ENCODE measurements at places on chromosomes 5 and 9.
A peak's percentile ranks its signal among the peaks of the same experiment; 100 is the strongest.

DNA sequence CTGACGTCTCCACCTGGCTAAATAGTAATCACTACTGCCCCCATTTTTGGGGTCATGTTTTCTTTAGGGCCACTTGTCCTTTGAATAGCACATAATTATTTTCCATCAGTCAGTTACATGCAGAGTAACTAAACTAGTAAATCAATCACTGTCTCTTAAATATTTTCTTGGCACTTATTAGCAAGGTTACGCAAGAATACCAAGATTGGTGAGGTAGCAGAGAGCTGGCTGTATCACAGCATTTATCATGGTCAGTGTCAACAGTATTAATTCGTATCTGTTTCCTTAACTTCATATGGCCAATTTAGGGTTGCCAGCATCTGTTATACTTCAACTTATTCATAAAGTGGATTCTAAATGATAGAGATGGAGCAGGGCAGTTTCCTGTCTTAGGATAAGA, 346.8 kb upstream of the FAM174A start:
- no peak for DNase-seq

DNA sequence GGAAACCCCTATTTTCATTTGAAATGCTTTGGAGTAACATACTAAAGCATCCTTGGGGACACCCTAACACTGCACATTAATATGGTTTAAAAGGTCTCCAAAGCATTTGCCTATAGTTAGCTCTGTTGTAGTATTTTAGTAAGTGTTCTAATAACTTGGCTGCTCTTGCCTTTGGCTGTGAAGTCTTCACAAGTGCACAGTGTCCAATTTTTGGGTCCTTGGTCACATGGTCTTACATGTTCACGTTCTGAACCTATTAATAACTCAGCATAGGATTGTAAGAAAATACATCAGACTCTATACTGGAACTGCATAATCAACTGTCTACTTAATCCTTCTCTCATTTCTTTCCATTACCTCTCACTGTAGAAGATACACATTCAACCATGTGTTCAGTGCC, 17.4 kb downstream of the ADAMTS19 start:
- DNase-seq, result no peak

DNA sequence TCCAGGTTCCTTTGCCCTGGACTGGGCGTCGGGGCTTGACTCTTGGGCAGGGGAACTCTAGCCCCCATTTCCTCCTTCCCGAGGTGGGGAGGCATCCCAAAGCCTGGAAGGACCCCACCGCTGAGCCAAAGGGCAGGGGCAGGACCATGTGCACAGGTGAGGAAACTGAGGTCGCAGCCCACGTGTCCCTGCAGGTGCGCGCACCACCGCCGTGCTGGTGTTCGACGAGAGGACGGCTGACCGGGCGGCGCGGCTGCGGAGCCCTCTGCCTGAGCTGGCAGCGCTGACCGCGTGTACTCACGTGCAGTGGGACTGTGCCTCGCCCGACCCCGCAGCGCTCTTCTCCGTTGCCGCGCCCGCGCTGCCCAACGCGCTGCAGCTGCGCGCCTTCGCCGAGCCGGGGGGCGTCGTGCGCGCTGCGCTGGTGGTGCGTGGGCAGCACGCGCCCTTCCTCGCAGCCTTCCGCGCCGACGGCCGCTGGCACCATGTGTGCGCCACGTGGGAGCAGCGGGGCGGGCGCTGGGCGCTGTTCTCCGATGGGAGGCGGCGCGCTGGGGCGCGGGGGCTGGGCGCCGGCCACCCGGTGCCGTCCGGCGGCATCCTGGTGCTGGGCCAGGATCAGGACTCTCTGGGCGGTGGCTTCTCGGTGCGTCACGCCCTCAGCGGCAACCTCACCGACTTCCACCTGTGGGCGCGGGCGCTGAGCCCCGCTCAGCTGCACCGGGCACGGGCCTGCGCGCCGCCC, 2.8 kb downstream of the ADGRD2 start:
- no peak for DNase-seq

GRCh38 chr9:72812559-72813111, 140.2 kb downstream of the ALDH1A1 start:
- DNase-seq, result no peak

- no peak for DNase-seq
Observed at GRCh38 chr5:34891981-34892380, 23.3 kb downstream of the RAD1 start.

- DNase-seq, result no peak
Observed at GRCh38 chr9:93447655-93448054, 3.8 kb upstream of the FAM120A start.

GRCh38 chr9:4442806-4443205, 47.5 kb upstream of the SLC1A1 start:
- DNase-seq, result no peak

DNA sequence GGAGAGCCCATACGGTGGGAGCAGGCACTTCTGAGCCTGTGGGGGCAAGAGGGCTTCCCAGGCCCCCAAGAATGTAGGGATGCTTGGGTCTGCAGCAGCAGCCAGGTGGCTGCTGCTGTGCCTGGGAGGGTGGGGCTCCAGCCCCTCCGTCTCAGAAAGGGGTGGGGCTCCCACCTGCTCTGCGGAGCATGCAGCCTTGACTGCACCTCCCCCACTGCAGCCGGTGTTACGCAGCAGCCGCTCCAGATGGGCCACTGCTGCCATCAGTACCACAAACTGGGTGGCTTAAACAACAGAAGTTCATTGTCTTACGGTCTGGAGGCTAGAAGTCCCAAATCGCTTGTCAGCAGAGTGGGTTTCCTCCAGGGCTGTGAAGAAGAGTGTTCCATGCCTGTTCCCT, 365.5 kb downstream of the TMEM38B start:
- peak; percentile 15 for DNase-seq

DNA sequence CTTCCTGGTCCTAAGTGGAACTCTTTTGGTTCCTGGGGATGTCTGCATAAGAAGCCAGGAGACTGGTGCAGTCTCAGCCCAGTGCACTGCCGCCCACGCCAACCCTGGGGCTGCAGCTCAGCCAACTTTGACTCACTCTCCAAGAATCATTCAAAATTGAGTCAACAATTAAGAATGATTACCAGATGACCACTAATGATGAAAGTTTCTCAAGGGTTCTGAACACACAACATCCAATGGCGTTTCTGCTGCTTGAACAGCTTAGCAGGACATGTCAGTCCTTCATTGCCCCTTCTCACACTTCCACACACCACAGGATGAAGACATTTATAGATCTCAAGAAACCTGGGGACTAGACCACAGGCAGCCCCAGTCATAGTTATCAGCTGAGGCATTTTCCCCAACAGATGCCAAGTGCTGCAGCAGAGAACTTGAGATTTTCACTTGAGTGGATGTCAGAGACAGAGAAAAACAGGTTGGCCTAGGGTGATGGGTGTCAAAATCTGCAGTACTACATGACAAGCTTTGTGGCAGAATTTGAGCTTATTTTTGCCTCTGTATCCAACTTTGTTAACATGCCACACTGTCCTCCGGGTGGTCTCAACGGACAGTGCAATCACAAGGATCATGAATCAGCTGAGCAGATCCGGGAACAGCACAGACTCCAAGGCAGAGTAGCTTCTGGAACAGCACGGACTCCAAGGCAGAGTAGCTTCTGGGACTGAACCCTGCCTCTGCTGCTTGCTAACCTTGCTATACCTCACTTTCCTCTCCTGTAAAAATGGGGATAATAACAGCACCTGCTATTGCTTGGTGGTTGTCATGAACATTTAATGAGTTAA, 356.1 kb downstream of the SPOCK1 start:
- DNase-seq, result no peak

GRCh38 chr9:16610538-16610937, 259.9 kb downstream of the BNC2 start:
- DNase-seq, result no peak

DNA sequence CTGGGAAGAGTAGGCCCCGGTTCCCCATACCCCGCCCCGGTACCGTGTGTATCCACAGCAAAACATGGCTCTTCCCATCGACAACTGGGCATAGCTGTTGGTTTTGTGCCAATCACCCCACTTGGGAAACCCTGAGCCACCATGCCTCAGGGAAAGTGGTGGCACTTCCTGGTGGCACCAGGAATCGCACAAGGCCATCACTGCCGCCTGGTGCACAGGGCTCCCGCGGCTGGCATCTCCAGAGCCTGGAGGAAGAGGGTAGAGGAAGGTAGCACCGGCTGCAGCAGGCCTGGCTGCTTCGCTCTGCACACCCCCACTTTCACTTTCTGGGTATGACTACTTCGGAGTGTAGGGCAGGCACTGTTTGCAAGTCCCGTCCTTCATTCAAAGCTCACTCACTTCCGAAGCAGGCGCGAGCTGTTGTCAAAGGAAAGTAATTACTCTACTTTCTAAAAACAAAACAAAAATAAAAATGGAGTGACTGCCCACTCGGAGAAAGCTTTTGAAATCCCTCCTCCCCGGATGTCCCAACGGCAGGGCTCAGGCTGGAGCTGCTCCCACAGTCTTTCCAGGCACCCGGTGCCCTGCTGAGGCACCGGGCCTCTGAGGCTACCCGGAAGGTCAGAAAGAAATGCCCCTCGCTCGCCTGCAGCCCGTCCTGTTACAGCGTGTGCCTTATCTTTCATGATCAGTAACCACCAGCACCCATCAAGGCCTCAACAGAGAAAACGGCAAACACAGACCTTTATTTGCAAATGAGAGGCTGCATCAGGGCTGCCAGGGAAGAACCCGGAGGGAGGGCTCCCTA, 2.0 kb downstream of the BRD3 start:
- peak; percentile 27 for DNase-seq

GRCh38 chr5:34483442-34484033, 172.6 kb upstream of the RAI14 start:
- peak; percentile 89 for DNase-seq

DNA sequence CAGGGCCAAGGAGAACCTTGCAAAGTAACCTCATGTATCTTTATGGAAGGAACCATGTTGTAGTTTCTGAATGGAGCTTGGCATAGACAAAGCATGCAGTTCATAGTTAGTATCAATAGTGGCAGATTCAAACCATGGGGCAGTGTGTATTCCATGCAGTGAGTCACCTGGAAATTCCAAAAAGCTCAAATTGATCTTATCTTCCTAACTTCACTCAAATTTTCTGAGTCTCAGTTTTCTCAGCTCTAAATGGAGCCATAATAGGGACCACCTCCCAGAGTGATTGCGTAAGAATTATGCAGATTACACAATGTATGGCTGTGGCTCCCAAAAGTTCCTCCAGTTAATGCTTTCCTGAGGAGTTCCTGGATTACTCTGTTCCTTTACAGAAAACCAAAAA, 549.9 kb upstream of the KLF4 start:
- no peak for DNase-seq

GRCh38 chr5:61931236-61931635, 374.8 kb upstream of the KIF2A start:
- DNase-seq, result no peak

GRCh38 chr9:134348404-134349155, 22.3 kb downstream of the RXRA start:
- no peak for DNase-seq

DNA sequence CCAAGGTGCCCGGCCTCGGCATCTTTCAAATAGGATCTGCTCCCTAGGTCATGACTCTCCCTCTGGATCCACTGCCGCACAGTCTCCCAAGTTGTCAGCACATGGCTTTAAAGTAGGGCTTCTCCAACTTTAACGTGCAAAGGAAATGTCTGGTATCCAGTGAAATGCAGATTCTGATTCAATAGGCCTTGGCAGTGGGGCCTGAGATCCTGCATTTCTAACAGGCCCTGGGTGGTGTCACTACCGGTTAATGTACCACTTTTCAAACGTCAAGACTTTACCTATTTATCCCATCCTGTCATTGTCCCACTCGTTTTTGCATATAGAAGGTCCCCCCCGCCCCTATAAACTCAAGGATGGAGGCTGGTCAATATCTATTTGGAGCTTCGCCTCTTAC, 137.6 kb upstream of the ZNF618 start:
- no peak for DNase-seq

DNA sequence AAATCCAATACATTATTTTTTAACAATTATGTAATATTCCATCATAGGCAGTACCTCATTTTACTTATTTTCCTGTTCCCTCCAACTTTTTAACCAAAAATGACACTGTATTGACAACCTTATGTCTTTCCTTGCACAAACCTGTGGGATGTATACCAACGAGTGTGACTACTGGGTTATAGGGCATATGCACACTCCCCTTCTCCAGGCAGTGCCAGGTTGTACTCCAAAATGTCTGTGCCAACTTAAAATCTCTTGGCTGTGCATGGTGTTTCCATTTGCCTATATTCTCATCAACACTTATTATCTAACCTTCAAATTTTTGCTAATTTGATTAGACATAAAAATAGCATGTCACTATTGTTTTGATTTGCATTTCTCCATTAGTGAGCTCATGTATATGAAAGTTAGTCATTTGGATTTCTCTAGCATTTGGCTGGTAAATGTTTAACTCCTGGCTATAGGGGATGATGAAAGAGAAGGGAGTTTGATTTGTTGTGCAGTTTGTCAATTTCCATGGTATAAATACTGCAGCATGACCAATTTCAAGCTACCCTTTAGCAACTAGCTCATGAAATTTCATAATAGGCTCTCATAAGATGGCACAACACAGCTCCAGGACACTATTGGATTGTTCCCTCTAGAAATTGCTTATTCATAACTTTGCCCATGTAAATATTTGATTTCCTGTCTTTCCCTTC, 129.9 kb downstream of the BAAT start:
- no peak for DNase-seq

GRCh38 chr9:137253717-137254623, 1.2 kb upstream of the NELFB start:
- no peak for DNase-seq

- DNase-seq, result no peak
Observed at GRCh38 chr5:9658706-9659105, 28.6 kb upstream of the TAS2R1 start.

GRCh38 chr9:81689343-81690175, at the start of gene TLE1:
Gene TLE1, minus strand, starts transcription at chr9:81689547. Its CDS starts 1,307 bp downstream, at chr9:81688240.
- peak; percentile 99 for DNase-seq

DNA sequence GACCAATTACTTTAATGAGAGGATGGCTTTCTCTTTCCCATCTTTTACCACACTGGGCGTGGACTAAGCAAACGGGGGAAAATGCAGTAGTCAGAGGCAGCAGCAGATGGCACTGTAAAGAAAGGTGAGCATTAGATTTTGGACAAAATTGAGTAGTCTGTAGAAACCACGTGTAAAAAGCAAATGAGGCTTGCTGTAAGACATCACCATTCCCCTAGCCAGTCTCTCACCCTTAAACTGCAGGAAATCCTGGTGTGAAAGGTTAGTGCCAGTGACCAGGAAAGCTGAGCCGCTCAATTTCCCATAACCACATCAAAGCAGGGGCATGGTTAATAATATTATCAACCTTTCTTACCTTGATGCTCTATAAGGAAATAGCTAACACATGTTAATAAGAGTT, 31.8 kb downstream of the SPATA31C2 start:
- DNase-seq, result peak; percentile 16

DNA sequence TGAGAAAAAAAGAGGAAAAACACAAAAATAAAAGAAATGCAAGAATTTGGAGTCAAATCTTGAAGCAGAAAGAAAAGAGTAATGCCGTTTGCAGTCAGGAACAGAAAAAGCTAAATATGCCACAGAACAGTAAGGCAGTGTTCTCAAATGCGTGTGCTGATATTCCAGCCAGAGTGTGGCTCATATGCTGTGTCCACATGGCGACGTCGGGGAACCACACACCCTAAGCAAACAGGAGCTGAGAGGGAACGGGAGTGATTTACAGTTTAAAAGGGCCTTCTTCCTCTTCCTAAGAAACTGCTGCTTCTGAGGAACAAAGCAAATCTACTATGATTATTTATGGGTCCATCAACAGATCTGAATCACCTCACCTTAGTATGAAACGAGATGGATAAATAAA, 42.7 kb downstream of the DDX31 start:
- DNase-seq, result peak; percentile 17
